ENCODE measurements at places on chromosomes 16 and 17.

- peak; percentile 66 for DNase-seq
Measured at GRCh38 chr17:59329176-59330052, 2.0 kb upstream of the YPEL2 start.

GRCh38 chr17:55458287-55458900 is 36.8 kb upstream of the MMD start:
- DNase-seq: no peak

- DNase-seq: no peak
Measured at GRCh38 chr16:84225126-84225525, 14.7 kb downstream of the KCNG4 start.

DNA sequence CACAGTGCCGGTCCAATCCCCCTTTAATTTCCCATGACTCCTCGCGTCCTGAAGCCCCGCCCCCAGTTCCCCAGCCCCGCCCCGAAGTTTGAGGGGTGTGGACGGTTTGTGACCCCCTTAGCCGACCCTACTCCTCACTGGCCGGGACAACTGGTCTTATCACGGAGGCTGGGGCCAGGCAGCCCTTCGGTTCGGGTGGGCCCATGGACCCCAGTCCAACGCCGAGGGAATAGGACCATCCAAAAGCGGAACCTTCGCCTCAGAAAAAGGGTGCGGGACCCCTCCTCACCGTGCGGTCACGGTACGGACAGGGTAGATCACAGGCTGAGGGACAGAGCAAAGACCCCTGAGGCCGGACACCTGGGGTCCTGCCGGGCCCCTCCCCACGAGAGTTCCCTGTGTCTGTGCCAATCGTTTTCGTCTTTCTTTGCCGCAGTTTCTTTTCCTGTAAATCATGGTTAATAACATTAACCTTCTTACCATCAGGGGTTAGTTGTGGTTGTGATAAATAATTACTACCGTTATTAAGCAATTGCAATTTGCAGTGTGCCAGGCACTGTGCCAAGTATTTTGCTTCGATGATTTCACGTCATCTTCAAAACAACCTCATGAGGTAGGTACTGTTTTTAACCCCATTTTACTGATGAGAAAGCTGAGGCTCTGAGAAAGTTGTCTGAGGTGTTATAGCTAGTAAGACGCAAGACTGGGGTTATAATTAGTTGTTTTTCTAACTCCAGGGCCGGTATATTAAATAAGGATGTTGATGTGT is 543 bp downstream of the TMUB2 start:
- no peak for DNase-seq

GRCh38 chr16:49463529-49463928 is 89.9 kb downstream of the C16orf78 start:
- peak; percentile 10 for DNase-seq

DNA sequence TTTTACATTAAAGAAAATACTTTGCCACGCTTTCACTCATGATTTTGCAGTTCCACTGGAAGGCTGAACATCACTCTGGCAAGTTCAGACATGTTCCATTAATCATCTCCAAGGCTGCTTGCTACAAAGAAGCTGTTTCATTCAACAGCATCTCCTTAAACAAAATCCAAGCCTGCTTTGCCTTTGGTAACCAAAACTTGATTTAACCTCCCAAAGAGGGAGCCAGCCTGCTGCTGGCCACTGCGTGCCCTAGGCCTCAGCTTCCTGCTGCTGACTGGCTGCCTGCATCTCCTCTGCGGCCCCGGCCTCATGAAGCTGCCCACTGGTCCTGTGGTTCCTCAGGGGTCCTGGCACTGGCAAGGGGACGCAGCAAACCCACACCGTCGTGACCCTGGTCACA is 31.8 kb downstream of the ANKRD11 start:
- peak; percentile 41 for DNase-seq

GRCh38 chr16:53191413-53191812 is 136.6 kb downstream of the CHD9 start:
- DNase-seq: no peak

- DNase-seq: no peak
Measured at GRCh38 chr17:6930749-6931148, 65.1 kb upstream of the ALOX12 start.

DNA sequence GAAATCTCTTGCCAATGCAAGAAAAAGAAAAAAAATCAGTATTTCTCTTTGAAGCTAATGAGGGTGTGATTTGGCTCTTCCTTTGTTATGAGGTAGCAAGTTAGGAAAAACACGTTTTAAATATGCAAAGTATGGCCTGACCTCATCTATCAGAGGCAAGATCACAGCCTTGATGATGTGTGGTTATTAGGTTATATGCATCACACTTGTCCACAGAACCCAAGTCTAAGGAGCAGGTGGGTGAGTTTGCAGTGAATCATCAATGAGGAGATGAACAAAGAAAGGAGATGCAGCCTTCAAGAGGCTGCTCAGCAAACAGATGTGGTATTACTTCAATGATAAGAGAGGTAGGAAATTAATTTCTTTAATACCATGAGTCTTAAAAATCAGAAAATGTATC is 594.8 kb upstream of the CDH5 start:
- no peak for DNase-seq

GRCh38 chr16:25224731-25225319 is 8.1 kb downstream of the AQP8 start:
- DNase-seq: no peak
